ENCODE measurements at places on chromosomes 1 and 21.

DNA sequence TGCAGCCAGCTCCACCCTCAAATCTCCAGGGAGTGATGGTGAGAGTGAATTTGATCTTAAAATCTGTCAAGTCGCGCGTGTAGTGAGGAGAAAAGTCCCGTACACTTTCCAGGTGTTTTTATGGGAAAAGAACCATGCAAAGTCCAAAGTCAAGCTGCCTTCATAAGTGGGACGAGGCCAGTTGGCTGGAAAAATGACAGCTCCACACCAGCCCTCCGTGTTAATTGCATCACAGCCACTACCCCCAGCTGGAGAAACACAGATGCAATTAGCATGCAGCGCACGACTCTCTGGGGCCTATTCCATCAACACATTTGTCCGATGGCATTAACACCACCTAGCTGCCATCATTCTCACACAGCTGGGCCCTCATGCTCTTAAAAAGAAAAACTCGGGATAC is 68.4 kb downstream of the KLHDC7A start:
- no peak overlapping the region for H3K4me3 ChIP-seq
- no peaks in the 10 kb centered on the region for H3K36me3 ChIP-seq
- DNase-seq = no peak
- H3K27ac ChIP-seq = no peak overlapping the region
- no peaks in the 10 kb centered on the region for H3K4me1 ChIP-seq
- H3K27me3 ChIP-seq = peaks cover 6% of the 10 kb centered on the region

DNA sequence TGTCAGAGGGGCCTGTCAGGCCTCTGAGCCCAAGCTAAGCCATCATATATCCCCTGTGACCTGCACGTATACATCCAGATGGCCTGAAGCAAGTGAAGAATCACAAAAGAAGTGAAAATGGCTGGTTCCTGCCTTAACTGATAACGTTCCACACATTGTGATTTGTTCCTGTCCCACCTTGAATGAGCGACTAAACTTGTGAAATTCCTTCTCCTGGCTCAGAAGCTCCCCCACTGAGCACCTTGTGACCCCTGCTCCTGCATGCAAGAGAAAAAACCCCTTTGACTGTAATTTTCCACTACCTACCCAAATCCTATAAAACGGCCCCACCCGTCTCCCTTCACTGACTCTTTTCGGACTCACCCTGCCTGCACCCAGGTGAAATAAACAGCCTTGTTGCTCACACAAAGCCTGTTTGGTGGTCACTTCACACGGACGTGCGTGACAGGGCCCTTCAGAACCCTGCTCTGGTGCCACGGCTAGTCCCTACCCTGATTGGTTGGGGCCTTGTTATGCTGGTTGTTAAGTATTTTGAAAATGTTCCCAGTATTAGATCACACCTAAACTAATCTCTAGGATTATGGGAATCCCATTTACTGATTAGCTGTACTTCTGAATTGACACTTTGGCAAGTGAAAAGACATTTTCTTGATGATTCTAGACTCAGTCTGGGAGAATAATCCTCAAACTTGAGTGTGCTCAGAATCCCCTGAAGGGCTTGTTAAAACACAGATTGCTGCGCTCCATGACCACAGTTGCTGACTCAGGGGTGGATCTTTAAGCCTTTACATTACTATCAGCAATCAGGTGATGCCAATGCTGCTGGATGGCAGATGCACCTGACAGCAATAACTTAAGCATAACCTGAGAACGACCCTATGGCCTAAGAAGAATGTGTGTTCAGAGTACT is 28.8 kb upstream of the SPATA6 start:
- no peaks in the 10 kb centered on the region for H3K27me3 ChIP-seq
- DNase-seq = no peak
- H3K4me3 ChIP-seq = no peak overlapping the region
- H3K27ac ChIP-seq = no peak overlapping the region

DNA sequence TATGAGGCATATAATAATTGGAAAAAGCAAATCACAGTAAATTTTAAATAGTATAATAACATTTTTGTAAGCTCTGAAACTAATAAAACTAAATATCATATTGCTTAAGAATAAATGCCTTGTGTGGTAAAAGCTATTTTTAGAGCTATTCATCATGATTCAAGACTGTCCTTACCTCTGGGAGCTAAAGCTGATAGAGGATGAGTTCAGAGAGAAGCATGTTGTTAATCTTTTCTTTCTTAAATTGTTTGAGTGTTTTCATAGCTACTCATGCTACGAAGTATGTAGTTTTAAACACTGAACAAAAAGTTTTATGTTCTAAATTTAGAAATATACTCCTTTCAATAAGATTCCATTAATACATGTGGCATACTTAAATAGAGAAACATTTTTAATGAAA is 30.5 kb downstream of the IFI16 start:
- H3K27me3 ChIP-seq = no peaks in the 10 kb centered on the region
- H3K36me3 ChIP-seq = no peaks in the 10 kb centered on the region
- peak; percentile 34 for DNase-seq
- H3K27ac ChIP-seq = no peak overlapping the region
- H3K4me1 ChIP-seq = no peaks in the 10 kb centered on the region

DNA sequence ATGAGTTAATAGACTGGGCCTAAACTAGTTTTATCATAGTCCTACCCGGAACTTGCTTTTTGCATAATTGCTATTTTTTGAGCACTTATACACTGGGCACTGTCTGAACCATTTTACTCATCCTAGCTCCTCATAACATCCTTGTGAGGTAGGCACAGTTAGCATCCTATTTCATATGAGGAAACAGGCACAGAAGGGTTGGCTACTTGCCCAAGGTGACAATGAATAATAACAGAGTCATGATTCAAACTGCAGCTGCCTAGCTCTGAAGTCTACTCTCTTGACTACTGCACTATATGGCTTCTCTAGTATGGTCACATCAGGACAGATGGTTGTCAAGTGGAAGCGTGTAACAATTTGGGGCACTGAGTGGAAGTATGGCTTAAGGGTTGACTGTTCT is 18.2 kb upstream of the RC3H1 start:
- H3K36me3 ChIP-seq = no peaks in the 10 kb centered on the region
- H3K4me1 ChIP-seq = peaks cover 5% of the 10 kb centered on the region
- H3K27ac ChIP-seq = no peak overlapping the region
- H3K4me3 ChIP-seq = no peak overlapping the region

DNA sequence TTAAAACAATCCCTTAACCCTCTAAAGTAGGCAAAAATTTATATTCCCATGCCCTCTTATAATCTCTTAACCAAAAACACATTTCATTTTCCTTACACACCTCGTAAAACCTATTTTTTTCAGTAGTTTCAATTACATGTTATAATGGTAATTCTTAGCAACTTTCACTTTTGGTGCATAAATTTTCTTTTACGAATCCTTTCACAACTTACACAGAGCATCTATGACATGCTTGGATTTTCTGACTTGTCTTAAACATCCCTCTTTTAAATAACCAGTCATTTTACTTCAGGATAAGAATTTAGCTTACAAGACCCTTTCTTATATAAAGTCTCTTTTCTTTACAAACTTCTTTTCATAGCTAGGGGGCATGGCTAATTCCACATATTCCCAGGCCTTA is 8.9 kb upstream of the MRPL55 start:
- no peaks in the 10 kb centered on the region for H3K36me3 ChIP-seq
- H3K27me3 ChIP-seq = no peaks in the 10 kb centered on the region
- H3K4me1 ChIP-seq = no peaks in the 10 kb centered on the region
- H3K4me3 ChIP-seq = no peak overlapping the region

GRCh38 chr1:3930301-3931006 is 30.4 kb upstream of the C1orf174 start:
- no peak for DNase-seq
- no peak overlapping the region for H3K27ac ChIP-seq
- H3K4me1 ChIP-seq = no peaks in the 10 kb centered on the region

GRCh38 chr1:44798481-44799365 is 1.5 kb upstream of the PLK3 start:
- H3K4me1 ChIP-seq = peaks cover 11% of the 10 kb centered on the region
- no peak overlapping the region for H3K4me3 ChIP-seq
- no peaks in the 10 kb centered on the region for H3K36me3 ChIP-seq
- H3K27me3 ChIP-seq = no peaks in the 10 kb centered on the region
- peak overlapping the region; percentile 89 for H3K27ac ChIP-seq
- DNase-seq = no peak

DNA sequence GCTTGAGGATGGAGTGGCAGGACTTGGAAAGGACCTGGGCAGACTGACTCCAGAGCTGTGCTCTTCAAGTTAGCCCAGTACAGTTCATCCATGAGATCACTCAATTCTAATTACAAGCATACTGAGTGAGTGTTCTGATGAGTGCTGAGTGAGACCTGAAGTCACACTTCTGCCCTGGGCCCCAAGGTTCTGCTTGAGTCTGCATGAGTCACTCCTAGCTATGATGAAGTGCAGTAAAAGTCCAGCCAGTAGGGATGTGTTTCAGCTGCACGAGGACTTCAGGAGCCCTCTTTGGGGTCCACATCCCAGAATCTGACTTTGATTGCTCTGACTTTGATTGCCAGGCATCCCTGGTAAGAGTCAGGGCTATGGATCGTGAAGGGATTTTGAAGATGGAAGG is 35.8 kb downstream of the PLEKHA6 start:
- peak overlapping the region; percentile 44 for H3K27ac ChIP-seq
- H3K36me3 ChIP-seq = no peaks in the 10 kb centered on the region
- H3K4me3 ChIP-seq = no peak overlapping the region

GRCh38 chr21:34008618-34009017 is 64.8 kb upstream of the MRPS6 start:
- H3K4me1 ChIP-seq = peaks cover 7% of the 10 kb centered on the region
- no peak for DNase-seq
- no peak overlapping the region for H3K4me3 ChIP-seq
- no peak overlapping the region for H3K27ac ChIP-seq

DNA sequence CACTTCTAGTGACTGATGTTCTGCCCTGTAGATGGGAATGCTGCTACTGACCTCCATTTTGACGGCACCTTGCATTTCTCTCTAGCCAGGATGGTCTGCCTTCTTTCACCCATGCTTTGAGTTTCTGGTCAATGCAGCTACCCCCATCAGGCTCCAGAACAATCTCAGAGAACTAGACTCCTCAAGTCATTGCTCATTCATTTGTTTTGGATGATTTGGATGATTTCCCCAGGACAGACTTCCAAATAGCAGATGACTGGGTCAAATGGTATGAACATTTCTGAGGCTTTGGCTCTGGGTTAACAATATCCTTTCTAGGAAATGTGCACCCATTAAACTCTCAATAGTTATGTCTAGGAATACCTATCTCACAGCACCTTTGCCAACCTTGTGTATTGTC is 63.9 kb downstream of the CSMD2 start:
- H3K27ac ChIP-seq = no peak overlapping the region
- no peaks in the 10 kb centered on the region for H3K36me3 ChIP-seq
- H3K4me3 ChIP-seq = no peak overlapping the region
- no peaks in the 10 kb centered on the region for H3K4me1 ChIP-seq

DNA sequence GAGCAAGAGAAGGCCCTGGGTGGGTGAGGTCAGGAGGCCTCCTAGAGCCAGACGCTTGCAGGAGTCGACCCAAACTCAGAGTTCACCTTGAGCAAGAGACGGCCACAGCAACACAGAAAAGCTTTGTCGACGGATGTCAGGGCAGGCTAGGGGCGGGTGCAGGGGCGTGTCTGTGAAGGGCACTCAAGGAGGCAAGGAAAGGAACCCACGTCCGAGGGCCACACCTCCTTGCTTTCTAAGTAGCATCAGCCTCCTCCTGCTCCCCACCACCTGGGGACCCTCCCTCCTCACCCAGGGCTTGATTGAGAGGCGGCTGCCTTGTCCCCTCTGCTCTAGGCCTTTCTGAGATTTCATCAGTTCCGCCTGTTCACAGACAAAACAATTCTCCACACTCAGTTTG is 92.1 kb downstream of the OMA1 start:
- no peak for DNase-seq
- H3K27ac ChIP-seq = no peak overlapping the region
- no peaks in the 10 kb centered on the region for H3K36me3 ChIP-seq
- H3K27me3 ChIP-seq = peaks cover 6% of the 10 kb centered on the region

DNA sequence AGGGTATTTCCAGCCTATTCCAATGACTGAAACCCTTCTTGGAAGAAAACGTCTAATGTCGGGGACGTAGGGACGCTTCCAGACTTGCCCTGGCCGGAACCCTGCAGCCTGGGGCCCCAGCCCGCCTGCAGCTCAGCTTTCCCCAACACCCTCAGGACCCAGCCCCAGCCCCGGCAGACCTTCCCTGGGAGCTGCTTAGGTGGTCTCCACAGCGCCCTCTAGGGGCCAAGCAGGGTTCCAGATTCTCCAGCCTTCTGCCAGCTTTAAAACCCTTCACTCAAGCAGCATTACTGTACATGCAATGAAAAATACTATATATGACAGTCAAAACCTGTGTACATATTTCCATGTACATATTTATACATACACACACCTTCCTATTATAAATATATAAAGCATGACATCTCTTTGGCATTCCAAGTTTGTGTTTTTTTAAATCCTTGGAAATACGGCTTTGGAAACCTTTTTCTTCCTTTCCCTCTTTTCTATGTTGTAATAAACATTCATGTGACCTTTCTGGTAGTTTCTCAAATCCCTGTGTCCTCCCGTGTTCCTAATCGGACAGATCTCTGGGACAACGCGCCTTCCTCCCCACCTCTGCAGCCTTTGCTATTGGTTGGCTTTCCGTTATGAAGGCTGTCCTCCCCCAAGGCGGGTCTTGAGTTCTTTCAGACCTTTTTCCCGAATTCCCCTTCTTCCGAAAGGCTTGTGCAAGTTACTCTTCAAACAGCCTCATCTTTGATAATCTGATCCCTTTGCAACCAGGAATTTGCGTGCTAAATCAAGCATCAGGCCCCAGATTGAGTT is 60.3 kb downstream of the STUM start:
- DNase-seq = peak; percentile 85
- H3K4me3 ChIP-seq = no peak overlapping the region
- H3K36me3 ChIP-seq = no peaks in the 10 kb centered on the region
- H3K4me1 ChIP-seq = peaks cover 43% of the 10 kb centered on the region
- H3K27ac ChIP-seq = no peak overlapping the region

GRCh38 chr1:5507340-5507739 is 484.9 kb downstream of the NPHP4 start:
- DNase-seq = no peak
- H3K4me3 ChIP-seq = no peak overlapping the region
- no peaks in the 10 kb centered on the region for H3K4me1 ChIP-seq

DNA sequence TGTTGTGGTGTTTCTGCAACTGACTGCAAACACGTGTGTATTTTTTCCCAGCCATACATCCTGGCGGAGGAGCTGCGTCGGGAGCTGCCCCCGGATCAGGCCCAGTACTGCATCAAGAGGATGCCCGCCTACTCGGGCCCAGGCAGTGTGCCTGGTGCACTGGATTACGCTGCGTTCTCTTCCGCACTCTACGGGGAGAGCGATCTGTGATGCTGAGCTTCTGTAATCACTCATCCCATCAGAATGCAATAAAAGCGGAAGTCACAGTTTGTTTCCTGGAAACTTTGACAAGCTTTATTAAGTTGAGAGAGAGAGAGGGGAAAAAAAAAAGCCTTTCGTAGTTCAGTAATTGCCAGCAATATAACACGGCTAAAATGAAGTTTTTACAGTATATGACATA is 32.7 kb upstream of the MTR start:
- H3K4me3 ChIP-seq = no peak overlapping the region
- H3K27ac ChIP-seq = peak overlapping the region; percentile 20
- H3K4me1 ChIP-seq = no peaks in the 10 kb centered on the region
- H3K36me3 ChIP-seq = peaks cover 76% of the 10 kb centered on the region
- no peaks in the 10 kb centered on the region for H3K27me3 ChIP-seq

- peaks cover 9% of the 10 kb centered on the region for H3K36me3 ChIP-seq
- no peak overlapping the region for H3K4me3 ChIP-seq
- no peak overlapping the region for H3K27ac ChIP-seq
- H3K4me1 ChIP-seq = peaks cover 15% of the 10 kb centered on the region
Observed at GRCh38 chr1:232952514-232953499, 2.4 kb downstream of the NTPCR start.

GRCh38 chr1:115283681-115284146 is 54.3 kb downstream of the NGF start:
- H3K36me3 ChIP-seq = no peaks in the 10 kb centered on the region
- no peak overlapping the region for H3K27ac ChIP-seq
- no peak overlapping the region for H3K4me3 ChIP-seq
